ENCODE measurements at places on chromosomes 2 and 18.

- no peak for DNase-seq
These were observed 179.3 kb downstream of the TMEM18 start for GRCh38 chr2:497770-498492.

DNA sequence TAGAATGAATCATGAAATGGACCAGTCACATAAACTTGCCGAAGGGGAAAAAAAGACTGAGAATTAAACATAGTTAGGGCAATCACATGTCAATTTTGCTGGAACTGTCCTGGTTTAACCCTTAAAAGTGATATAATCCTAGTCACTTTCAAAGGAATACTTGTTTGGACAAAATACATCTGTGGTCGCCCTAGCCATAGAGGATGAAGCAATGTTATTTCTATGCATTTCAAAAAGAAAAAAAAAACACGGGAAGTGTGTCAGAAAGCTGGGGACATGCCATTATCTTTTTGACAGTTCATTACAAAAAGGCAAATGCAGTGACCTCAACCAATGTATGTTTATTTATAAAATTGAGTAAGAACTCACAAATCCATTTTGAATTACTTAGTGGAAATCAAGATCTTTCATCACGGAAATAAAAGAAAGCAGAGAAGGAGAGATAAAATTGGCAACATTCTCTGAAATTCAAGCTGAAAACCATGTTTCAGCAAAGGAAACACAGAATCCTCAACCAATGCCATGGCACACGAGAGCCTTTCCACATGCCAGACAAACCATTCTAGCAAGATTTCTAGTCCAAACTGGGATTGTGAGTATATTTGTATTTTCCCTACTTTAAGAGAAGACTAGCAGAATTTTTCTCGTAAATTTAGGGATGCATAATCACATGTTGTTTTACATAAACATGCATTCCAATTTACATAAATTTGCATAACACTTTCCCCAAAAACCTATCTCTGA lies 854.3 kb upstream of the ACVR2A start:
- DNase-seq, result no peak

DNA sequence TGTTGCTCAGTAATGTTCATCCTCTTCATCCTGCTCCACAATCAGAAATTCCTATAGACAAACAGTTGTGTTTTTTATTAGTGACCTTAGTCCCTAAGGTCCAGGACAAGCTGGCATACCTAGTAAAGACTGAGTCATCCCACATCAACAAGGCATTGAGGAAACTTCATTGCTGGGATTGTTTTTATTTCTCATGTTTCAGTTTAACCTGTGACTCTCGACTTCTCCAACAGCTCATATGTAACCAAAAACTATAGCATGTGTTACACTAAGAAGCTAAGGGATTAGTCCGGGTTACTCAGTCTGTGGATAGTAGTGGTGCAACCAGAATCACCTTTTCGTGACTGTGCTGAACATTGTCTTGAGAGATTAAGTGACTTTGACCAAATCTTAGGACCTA lies 292.1 kb downstream of the RDH14 start:
- DNase-seq, result no peak

DNA sequence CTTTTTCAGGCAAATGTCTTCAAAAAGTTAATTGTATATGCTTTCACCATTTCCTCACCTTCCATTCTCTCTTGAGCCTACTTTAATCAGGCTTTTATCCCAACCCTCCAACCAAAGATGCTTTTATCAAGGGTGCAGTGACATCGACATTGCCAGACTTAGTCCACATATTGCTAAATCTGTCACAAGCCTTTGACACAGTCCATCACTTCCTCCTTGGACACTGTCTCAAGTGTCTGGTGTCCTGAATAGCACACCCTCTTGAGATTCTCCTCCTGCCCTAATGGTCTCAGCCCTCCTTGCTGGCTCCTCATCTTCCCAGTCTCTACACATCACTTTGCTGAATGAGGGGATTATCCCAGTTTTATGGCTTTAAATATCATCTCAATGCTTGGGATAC lies 147.5 kb upstream of the SLC39A10 start:
- DNase-seq, result no peak
